ENCODE measurements at places on chromosomes 2 and 18.

DNA sequence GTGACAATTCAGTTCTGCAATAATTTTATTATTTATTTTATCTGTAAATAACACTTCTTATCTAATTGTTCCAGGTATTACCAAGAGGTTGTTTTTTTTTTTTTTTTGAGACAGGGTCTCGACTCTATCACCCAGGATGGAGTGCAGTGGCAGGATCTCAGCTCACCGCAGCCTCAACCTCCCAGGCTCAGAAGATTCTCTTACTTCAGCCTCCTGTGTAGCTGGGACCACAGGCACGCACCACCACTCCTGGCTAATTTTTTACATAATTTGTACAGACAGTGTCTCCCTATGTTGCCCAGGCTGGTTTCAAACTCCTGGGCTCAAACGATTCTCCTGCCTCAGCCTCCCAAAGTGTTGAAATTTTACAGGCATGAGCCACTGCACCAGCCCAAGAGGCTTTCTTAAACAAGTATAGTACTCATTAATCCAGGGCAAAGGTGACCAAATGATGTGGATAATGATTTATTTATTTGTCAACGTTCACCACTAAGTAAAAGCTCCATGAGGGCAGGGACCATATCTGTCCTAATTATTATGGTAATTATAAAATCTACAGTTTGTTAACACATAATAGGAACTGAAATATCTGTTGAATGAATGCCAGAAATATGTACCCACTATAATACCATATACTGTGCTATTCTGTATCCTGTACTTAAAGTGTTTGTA, 12.0 kb downstream of the STK17B start:
- no peak overlapping the region for H3K4me3 ChIP-seq
- no peak overlapping the region for H3K27ac ChIP-seq
- H3K4me1 ChIP-seq, result peaks cover 7% of the 10 kb centered on the region
- peaks cover 5% of the 10 kb centered on the region for H3K36me3 ChIP-seq
- H3K27me3 ChIP-seq, result no peaks in the 10 kb centered on the region
- DNase-seq, result no peak

GRCh38 chr2:74267068-74267467, 68.7 kb downstream of the MTHFD2 start:
- H3K4me1 ChIP-seq, result no peaks in the 10 kb centered on the region
- H3K4me3 ChIP-seq, result no peak overlapping the region
- no peak overlapping the region for H3K27ac ChIP-seq
- no peak for DNase-seq
- H3K36me3 ChIP-seq, result no peaks in the 10 kb centered on the region
- H3K27me3 ChIP-seq, result no peaks in the 10 kb centered on the region

GRCh38 chr2:80482276-80482675, 177.7 kb upstream of the LRRTM1 start:
- DNase-seq, result no peak
- H3K27me3 ChIP-seq, result no peaks in the 10 kb centered on the region
- H3K27ac ChIP-seq, result no peak overlapping the region
- no peaks in the 10 kb centered on the region for H3K36me3 ChIP-seq

DNA sequence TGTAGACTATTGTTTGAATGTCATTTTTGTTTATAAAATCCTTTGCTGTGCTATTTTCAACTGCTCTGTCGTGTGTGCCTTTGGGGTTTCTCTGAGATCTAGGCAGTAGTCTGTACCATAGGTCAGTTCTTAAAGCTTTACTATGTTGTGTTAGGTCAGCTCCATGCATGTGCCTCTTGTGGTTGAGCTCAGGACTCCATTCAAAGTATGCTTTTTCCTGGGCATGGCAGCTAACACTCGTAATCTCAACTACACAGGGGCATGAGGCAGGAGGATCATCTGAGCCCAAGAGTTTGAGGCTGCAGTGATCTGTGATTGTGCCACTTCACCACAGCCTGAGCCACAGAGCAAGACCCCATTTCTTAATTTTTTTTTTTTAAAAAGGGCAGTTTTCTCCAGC, 174.4 kb upstream of the SPHKAP start:
- H3K36me3 ChIP-seq, result no peaks in the 10 kb centered on the region
- DNase-seq, result no peak
- no peaks in the 10 kb centered on the region for H3K4me1 ChIP-seq
- no peak overlapping the region for H3K27ac ChIP-seq
- H3K27me3 ChIP-seq, result no peaks in the 10 kb centered on the region

DNA sequence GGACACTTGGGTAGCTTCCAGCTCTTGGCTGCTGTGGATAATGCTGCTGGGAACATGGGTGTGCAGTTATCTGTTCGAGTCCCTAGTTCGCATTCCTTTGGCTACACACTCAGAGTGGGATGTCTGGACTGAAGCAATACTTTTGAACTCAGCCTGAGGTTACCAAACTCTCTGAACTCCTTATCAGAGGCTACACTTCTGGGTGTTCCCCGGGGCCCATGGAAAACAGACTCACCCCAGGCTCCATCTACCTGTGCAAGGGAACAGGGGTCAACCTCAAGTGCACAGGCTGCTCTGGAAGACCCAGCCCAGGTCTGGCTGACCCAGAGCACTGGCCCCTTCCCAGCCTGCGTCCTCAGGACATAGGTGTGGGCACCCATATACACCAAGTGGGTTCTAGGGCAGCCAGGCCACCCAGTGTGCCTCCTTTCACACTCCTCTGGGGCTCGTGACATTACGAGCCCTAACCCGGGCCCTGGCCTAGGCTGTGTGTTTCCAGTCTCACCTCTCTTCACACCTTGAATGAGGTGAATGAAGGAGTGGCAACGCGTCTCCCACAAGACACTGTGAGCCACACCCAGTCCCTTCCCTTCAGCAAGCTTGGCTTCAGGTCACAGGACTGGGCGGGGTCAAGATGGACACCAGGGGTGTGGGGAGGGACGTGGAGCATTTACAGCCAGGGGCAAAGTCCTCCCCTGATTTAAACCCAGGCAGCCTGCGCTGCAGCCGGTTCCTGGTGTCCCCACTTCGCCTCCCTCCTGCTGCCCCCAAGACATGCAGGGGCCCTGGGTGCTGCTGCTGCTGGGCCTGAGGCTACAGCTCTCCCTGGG, at the start of gene ALPI:
TSS of gene ALPI (plus strand) at position 728 of the 830 bp plus-strand sequence. CDS start at position 775, 47 bp downstream.
- H3K4me1 ChIP-seq, result no peaks in the 10 kb centered on the region
- no peaks in the 10 kb centered on the region for H3K36me3 ChIP-seq
- H3K4me3 ChIP-seq, result no peak within 1 kb of the TSS
- no peaks in the 10 kb centered on the region for H3K27me3 ChIP-seq
- no peak for DNase-seq

- H3K4me3 ChIP-seq, result peak overlapping the region; percentile 87
- H3K27ac ChIP-seq, result no peak overlapping the region
- no peaks in the 10 kb centered on the region for H3K36me3 ChIP-seq
- no peak for DNase-seq
- peaks cover 39% of the 10 kb centered on the region for H3K4me1 ChIP-seq
Observed at GRCh38 chr2:74003494-74004211, 18.9 kb downstream of the TET3 start.

- no peaks in the 10 kb centered on the region for H3K27me3 ChIP-seq
- no peak overlapping the region for H3K27ac ChIP-seq
- no peaks in the 10 kb centered on the region for H3K36me3 ChIP-seq
- no peak overlapping the region for H3K4me3 ChIP-seq
Observed at GRCh38 chr2:1556776-1557466, 143.7 kb downstream of the TPO start.

GRCh38 chr2:220513573-220514288, 886.3 kb downstream of the SLC4A3 start:
- H3K36me3 ChIP-seq, result no peaks in the 10 kb centered on the region
- H3K4me3 ChIP-seq, result no peak overlapping the region
- DNase-seq, result no peak
- H3K27ac ChIP-seq, result no peak overlapping the region
